HFFc6 (cell line): ENCODE measurements at places on chromosomes 1 and 21. TPM values are rescaled to one million over a fixed set of nuclear protein-coding genes. Genes with fewer than 3 reads are reported as not detected.

GRCh38 chr1:239816081-239816782 lies 275.5 kb upstream of the FMN2 start:
- peak overlapping the region; percentile 83 for H3K27ac ChIP-seq
- H3K4me1 ChIP-seq: peaks cover 49% of the 10 kb centered on the region
- DNase-seq: peak; percentile 73
- peak overlapping the region; percentile 65 for H3K4me3 ChIP-seq
- no peaks in the 10 kb centered on the region for H3K36me3 ChIP-seq

DNA sequence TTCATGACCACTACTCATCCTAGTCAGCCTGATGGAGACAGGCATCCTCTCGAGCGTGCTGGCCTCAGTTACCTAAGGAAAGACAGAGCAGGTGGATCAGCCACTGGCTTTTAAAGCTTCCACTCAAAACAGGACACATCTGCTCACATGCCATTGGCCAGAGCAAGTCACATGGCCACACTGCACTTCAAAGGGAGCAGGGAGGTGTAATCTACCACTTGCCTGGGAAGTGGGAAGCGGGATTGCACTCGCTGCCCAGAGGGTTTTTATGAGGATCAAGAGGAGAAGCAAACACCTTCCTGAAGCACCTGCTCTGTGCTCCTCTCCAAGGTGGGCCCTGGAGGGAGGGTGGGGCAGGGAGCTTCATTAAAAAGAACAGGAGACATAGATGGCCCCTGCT lies 108.0 kb downstream of the TAS1R2 start:
- H3K36me3 ChIP-seq: no peaks in the 10 kb centered on the region
- DNase-seq: no peak
- H3K4me3 ChIP-seq: no peak overlapping the region
- no peak overlapping the region for H3K27ac ChIP-seq

GRCh38 chr1:228927946-228928898 lies 192.9 kb downstream of the RHOU start:
- H3K27ac ChIP-seq: no peak overlapping the region
- no peaks in the 10 kb centered on the region for H3K4me1 ChIP-seq
- no peaks in the 10 kb centered on the region for H3K36me3 ChIP-seq
- no peak overlapping the region for H3K4me3 ChIP-seq
- no peak for DNase-seq
- H3K27me3 ChIP-seq: peaks cover 5% of the 10 kb centered on the region

GRCh38 chr1:156987715-156988114 lies 57.8 kb downstream of the ARHGEF11 start:
- H3K4me1 ChIP-seq: no peaks in the 10 kb centered on the region; the same call in 1 of the 2 replicates
- H3K4me3 ChIP-seq: no peak overlapping the region
- no peak overlapping the region for H3K27ac ChIP-seq
- peaks cover 11% of the 10 kb centered on the region; the same call in 1 of the 2 replicates for H3K36me3 ChIP-seq
- DNase-seq: no peak

The DMRTA2 gene
- not detected in 2 replicates for total RNA-seq

- DNase-seq: peak; percentile 69
- H3K36me3 ChIP-seq: peaks cover 41% of the 10 kb centered on the region
- peak overlapping the region; percentile 87 for H3K27ac ChIP-seq
- H3K4me3 ChIP-seq: 0 out of 2 replicates have a peak overlapping the region, but pooled peaks have one; percentile 24
Measured at GRCh38 chr21:34126691-34127090, 53.3 kb downstream of the MRPS6 start.

The KAZN gene
- 12.5 to 20.6 TPM (median 12.7 TPM) in 3 replicates for total RNA-seq
